Stimulated activated CD4-positive, alpha-beta T cell treated with anti-CD3 and anti-CD28 coated beads, Interleukin-1b, Interleukin-23, amount 100 ng/mL, for 1 hour (primary cell): ENCODE measurements at places on chromosomes 5 and 9.

DNA sequence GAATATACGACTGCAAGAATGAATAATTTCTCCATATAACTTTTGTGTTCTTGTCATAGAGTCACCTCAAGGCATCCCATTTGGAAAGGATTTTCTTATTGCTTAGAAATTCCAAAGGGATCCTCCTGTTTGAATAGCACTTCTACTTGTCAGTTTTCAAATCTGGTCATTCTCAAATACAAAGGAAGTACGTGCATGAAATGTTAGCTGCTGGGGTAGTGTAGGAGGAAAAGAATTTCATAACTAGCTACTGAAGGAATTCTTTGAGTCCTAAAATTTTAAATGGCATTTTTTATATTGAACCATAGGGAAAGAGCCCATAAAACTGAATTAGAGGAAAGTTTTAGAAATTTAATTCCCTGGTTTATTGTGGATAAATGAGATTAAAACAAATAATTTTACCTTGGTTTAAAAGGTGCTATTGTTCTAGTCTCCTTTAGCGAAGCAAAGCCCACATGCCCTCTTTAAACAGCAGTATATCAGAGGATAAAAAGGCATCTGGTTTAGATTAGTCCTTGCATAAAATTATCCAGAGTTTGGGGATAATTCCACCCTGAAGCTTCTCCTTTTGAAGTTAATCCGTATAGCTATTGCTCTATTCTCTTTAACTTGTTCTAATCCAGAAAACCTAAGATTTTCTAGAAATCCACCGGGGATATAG lies 2.0 kb upstream of the MPDZ start:
- no peak for DNase-seq

GRCh38 chr5:81286059-81286617 lies 15.2 kb upstream of the ZCCHC9 start:
- DNase-seq = no peak

DNA sequence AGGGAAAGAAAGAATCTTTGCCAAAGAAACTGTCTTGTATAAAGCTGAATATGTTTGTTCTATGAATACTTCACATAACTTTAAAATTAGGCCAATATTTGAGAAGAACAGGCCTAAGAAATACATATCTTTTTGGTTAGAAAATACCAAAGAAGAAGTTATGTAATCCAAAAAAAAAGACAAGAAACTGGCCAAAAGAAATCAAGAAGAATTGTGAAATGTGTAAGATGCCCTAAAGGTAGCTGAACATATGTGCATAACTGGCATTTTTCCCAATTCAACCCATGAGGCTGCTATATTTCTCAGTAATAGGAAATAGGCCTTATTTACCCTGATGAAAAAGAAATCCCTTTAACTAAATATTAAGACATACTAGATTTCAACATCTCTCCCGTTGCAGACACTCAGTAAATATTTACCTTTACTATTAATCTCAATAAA lies 290.0 kb downstream of the CETN3 start:
- no peak for DNase-seq

DNA sequence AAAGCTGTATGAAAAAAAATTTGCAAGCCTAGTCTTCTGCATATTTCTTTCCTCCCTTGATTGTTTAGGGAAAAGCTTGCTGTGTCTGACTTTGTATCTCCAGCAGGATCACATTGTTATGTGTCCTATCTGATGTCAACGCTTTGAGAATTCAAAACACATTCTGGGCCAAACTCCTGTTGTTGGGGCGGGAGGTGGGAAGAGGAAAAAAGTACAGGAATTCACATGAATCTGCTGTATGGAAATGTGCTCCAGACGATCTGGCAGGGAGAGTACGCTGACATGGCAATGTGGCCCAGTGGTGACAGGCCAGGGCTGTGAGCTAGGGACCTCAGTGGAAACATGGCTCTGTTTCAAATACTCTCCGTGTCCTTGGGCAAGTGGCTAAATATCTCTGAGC lies 87.4 kb upstream of the GNA14 start:
- no peak for DNase-seq

GRCh38 chr9:4590430-4591122 lies 71.5 kb upstream of the PLPP6 start:
- DNase-seq = no peak
